ENCODE measurements at places on chromosomes 5 and 9.

GRCh38 chr9:136848393-136849037, 694 bp upstream of the PHPT1 start:
- peak; percentile 61 for DNase-seq

DNA sequence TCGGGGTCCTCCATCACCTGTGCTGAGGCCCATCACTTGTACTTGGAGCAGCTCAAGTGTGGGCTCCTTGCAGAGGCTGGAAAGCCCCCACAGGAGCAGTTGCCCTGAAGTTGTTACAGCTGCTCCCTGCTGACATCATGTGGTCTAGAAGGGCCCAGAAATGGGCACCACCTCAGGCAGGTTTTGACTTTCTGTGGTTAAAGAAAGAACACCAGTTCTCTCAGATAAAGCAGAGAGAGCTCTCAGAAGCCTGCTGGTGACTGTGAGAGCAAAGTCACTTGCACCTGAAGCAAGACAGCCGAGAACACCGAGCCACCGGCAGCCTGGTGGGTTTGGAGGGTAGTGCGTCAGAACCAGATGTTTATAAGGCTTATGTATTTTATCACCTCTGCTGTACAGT, 70.4 kb downstream of the MVB12B start:
- peak; percentile 37 for DNase-seq

- DNase-seq, result peak; percentile 3
Observed at GRCh38 chr9:32483343-32483742, 42.7 kb downstream of the RIGI start.

- DNase-seq, result no peak
Observed at GRCh38 chr5:156764176-156764971, 85.7 kb upstream of the PPP1R2B start.

GRCh38 chr5:151808451-151809169, 36.9 kb downstream of the G3BP1 start:
- no peak for DNase-seq

DNA sequence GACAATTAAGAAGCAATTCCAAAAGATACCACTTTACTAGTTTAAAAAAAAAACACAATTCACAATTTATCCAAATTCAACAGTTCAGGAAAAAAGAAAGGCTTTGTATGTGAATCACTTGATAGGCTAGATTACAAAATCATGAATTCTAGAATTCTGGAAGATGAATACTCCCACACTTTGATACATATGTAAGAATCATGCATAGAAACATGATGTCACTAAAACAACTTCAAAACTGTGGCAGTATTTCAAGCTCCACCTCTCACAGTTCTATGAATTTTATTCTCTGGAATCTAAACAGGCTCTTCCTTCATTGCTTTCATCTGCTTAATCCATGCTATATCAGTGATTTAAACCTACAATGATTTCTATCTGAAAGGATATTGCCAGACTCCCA, 51.0 kb downstream of the GNAQ start:
- no peak for DNase-seq

DNA sequence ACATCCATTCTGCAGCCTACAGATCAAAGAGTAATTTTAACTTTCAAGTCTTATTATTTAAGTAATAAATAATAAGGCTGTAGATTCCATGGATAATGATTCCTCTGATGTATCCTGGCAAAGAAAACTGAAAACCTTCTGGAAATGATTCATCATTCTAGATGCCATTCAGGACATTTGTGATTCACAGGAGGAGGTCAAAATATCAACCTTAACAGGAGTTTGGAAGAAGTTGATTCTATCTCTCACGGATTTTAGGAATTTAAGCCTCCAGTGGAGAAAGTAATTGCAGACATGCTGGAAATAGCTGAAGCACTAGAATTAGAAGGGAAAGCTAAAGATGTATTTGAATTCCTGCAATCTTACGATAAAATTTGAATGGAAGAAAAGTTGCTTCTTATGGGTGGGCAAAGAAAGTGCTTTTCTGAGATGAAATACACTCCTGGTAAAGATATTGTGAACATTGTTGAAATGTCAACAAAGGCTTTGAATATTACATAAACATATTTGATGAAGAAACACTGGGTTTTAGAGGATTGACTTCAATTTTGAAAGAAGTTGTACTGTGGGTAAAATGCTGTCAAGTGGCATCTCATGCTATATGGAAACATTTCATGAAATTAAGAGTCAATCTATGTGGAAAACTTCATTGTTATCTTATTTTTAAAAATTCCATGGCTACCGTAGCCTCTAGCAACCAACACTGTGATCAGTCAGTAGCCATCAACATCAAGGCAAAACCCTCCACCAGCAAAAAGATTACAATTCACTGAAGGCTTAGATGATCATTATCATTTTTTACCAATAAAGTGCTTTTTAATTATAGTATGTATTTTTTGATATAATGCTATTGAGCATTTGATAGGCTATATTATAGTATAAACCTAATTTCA, 1141.0 kb downstream of the CDH12 start:
- DNase-seq, result no peak

GRCh38 chr5:80406980-80407734, 707 bp upstream of the ZFYVE16 start:
- peak; percentile 15 for DNase-seq

DNA sequence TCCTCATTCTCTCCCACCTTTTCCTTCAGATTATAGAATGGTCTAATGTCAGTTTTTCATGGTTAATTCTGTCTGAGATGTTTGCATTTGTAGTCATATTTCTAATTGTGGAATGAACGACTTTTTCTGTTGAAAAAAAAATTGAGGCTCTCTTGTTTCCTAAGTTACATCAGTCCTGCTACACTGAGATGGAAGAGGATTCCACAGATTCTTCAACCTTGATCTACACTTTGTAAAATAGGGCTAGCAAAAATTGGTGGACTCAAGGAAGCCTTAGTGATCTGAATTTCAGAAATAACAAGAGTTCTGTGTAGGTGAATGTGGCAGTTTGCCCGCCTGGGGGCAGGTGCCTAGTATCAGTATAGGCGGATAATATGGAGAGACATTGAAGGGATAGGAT, 51.9 kb downstream of the ERBIN start:
- no peak for DNase-seq

GRCh38 chr5:123180676-123181393, 91.8 kb downstream of the PRDM6 start:
- DNase-seq, result no peak

- DNase-seq, result no peak
Observed at GRCh38 chr5:137619191-137619870, 116.6 kb downstream of the KLHL3 start.

DNA sequence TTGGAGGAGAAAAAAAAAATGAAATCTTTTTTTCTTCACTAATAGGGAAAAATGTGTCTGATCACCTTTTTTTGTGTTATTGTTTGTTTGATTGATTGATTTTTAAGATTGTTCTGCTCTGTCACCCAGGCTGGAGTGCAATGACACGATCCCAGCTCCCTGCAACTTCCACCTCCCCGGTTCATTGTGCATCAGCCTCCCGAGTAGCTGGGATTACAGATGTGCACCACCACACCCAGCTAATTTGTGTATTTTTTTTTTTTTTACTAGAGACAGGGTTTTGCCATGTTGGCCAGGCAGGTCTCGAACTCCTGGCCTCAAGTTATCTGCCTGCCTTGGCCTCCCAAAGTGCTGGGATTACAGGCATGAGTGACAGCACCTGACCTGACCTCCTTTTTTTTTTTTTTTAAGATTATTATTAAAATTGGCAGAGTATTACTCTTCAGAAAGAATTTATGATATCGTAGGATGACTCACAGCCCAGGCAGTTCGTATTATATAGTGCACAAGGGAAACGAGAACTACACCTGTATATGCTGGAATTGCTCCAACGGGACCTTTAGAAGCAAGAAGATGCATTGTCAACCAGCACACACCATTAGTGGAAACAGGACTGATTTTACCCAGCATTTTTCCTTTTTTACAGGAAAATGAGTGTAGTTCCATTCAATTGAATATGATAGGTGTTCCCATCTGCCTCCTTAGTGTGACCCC, 27.7 kb downstream of the FUBP3 start:
- DNase-seq, result no peak

GRCh38 chr5:93584596-93585040, 1.6 kb downstream of the NR2F1 start:
- no peak for DNase-seq

DNA sequence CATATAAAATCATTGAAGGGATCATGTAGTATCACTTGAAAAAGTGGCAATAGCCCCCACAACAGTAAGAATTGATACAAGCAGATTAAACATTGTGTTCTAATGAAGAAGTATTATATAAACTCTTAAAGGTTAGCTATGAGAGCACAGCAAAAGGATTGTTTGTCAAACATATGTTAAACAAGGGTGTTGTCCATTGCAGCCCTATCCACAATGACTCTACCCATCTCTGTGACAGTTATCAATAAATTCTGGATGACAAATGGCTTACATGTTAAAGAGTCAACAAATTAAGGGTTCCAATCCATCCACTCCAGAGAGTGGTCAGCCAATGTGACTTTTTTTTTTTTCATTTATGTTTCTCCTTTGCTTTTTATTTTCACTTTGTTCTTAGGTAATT, 238.7 kb downstream of the SEMA5A start:
- DNase-seq, result no peak

DNA sequence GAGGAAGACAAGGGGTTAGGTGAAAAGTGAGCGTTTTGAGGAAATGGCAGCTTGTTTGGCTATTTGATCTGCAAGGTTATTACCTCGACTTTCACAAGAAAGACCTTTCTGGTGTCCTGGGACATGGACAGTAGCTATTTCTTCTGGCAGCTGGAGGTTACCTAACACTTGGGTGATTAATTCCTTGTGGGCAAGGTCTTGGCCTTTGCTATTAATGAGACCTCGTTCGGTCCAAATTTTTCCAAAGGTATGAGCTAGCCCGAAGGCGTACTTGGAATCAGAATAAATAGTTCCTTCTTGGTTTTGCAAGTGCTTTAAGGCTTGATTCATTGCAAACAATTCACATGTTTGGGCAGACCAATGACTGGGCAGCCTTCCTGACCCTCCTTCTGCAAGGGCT, 4.9 kb downstream of the GTF3C5 start:
- no peak for DNase-seq

- no peak for DNase-seq
Observed at GRCh38 chr5:136162008-136162407, 29.4 kb downstream of the SMAD5 start.

GRCh38 chr9:111349766-111350165, 19.7 kb upstream of the OR2K2 start:
- DNase-seq, result no peak

DNA sequence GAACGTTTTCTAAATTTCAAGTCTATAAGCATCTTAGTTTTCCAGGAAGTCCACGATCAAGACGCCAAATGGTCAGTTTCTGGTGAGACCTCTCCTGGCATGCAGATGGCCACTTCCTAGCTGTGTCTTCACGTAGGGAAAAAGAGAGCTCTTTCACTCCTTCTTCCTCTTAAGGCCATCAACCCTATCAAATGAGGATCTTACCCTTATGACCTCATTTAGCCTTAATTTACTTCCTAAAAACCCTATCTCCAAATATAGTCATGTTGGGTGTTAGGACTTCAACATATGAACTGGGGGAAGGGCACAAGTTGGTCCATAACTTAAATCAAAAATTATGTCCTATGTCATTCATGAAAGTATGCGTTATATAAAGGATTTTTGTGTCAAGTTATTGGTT, 229.5 kb downstream of the ARL15 start:
- DNase-seq, result no peak

GRCh38 chr5:142784401-142784955, 14.3 kb downstream of the ARHGAP26 start:
- DNase-seq, result no peak

DNA sequence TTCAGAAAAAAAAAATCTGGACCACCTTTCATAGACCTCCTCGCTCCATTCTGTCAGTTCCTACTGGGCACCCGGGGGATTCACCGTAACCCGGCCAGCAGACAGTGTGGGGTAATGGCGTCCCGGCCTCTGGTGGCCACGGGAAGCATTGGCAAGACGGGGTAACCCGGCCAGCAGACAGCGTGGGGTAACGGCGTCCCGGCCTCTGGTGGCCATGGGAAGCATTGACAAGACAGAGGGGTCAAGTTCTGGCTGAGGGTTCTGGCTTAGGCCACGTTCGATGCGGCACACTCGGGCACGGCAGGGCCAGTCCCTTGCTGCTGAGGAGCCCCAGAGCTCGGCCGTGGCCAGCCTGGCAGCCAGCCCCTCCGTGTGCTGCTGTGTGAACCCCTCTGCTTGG, 116.2 kb upstream of the RAPGEF1 start:
- no peak for DNase-seq

- DNase-seq, result no peak
Observed at GRCh38 chr5:82387001-82387818, 109.1 kb upstream of the RPS23 start.

GRCh38 chr5:59565551-59565950, 328.0 kb downstream of the PDE4D start:
- peak; percentile 17 for DNase-seq

DNA sequence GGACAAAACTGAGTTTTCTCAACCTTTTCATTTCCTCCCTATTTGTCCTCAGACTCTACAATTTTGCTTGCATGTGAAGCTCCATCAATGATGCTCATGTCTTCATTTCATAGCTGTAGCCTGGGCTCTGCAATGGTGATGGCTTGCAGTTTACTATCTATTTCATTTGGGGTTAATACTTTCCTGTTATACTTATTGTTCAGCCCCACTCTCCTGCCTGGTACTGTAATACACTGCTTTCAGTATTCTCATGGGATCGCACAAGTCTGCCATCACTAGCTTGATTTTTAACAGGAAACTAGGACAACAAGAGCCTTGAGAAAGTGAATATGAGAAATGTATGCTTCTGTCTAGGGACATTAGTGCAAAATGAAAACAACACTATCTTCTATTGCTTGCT, 84.2 kb upstream of the SEMA6A start:
- DNase-seq, result no peak

- DNase-seq, result peak; percentile 62
Observed at GRCh38 chr9:136711751-136712689, at the start of gene DIPK1B. Gene DIPK1B, plus strand, starts transcription at chr9:136712572. Its CDS starts 94 bp downstream, at chr9:136712666.

DNA sequence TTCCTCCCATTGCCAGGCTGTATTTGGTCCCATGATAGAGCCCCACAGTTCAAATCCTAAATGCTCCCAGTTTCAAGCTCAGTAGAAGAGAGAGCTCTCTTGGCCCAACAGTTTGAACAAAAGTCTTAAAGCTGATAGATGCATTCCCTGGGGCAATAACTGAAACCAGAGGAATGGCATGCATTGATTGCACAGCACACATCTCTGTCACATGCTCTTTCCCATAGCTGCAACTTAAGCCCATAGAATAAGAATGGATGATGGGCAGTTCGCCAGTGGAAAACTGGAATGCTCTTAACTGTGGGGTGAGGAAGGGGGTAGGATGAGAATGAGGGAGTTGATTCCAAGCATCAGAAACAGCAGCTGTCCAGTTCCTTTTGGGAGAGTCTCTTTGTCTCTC, 1942.4 kb upstream of the WWC1 start:
- DNase-seq, result no peak

DNA sequence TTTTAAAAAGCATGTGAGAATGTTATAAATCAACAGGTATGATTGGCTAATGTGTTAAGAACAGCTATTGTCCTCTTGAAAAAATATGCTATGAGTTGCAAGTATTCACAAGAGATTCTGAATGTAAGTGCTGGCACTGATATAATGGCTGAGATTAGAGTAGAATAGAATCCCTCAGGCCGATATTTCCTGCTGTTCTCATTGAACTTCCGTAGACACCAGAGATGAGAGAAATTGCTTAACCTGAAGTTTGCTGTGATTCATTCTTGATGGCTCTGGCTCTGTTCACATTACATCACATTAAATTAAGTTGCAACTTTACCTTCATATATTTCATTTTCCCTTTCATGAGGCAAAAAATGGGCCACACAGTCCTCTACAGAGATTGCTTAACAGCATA, 114.5 kb downstream of the BAAT start:
- DNase-seq, result no peak

GRCh38 chr5:147072622-147073021, 162.2 kb upstream of the STK32A start:
- DNase-seq, result no peak

- no peak for DNase-seq
Observed at GRCh38 chr5:30832519-30832918, 361.0 kb upstream of the CDH6 start.
